ENCODE measurements at places on chromosomes 3 and 15.

- DNase-seq: peak; percentile 97
Observed at GRCh38 chr15:41283653-41284426, 48.6 kb downstream of the OIP5 start.

DNA sequence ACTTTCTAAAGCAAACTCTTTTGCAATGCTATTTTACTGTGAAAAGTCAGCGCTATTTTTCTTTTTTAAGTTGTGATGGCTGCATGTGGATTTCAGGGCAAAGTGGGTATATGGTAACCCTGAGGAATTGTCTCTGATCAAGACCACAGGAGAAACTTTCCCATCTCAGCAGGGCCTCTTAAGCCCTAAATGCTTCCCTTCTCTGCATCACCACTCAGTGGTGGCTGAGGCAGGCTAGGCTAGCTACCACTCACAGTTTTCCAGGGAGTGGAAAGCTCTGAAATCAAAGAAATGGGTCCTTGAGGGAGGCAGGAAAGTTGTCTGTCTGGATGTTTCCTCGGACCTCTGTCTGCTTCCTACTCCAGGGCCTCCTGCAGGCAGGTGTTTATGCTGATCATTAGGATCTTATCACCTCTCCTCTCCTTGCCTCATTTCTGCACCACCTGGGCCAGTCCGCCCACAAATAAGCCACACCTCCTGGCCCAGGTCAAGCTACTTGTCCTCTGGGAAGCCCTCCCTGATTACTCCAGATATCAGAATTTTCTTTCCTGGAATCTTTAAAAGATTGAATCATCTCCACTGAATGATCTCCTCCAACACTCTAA is 37.0 kb downstream of the CEMIP start:
- DNase-seq: no peak

GRCh38 chr3:193946945-193947344 is 189.0 kb upstream of the HES1 start:
- no peak for DNase-seq

DNA sequence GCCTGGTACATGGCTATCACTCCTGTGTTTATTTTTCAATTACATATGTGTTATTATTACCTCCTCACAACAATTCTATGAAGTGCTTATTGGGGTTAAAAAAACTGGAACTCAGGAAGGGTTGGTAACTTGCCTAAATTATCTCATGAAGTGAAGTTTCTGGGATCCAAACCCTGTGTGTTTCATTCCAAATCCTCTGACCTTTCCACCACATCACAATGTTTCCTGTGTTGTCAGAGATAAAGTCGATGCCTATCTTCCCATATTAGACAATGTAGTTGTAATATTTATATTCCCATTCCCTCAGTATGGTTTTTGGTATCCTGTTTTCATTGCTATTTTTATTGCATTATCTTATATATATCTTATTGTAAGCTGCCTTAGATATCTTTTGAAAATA is 269.1 kb upstream of the CFAP20DC start:
- no peak for DNase-seq

DNA sequence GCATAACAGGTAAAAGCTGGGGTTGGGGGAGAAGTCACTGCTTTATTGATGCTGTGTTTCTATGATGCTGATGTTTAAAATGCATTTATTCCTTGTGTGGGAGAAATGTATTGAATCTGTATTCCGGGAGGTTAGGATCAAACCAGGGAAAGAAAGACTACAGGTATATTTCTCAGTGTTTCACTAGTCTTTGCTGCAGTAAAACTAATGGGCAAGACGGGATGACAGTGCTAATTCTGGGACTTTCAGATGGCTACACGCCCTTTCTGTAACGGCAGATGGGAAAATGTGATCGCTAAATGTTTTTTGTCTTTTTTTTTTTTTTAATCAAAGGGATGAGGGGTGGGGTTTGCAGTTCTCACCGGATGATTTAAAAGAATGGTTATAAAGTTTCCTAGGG is 393 bp downstream of the CNTN6 start:
- DNase-seq: no peak

DNA sequence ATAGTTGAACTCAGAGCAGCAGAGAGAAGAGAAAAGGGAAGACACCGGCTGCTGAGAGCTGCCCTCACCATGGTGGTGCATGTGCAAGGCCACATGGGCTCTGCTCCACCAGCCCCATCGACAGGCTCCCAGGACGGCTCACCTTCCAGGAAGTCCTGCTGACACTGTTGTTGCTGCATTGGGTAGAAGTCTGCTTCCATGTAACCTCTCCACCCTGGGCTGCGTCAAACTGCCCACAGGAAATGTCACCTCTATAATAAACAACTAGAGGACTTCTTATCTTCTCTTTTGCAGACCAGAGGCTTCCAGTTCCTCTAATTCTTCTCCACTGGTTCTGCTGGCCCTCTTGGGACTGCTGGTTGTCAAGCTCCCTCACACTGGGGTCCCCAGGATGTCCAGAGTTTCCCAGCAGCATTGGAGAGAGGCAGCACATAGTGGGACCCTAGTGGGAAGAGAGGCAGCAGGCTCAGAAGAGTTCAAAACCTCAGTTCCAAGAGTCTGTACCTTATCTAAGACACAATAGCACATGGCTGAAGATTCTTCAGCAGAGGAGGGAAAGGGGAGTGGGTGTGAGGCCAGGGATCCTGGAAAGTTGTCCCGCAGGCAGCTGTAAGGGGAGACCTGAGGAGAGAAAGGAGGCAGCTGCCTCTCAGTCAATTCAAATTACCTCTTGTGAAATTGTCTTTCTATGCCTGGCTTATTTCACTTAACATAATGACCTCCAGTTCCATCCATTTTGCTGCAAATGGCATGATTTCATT is 5.8 kb upstream of the CCR3 start:
- DNase-seq: no peak

DNA sequence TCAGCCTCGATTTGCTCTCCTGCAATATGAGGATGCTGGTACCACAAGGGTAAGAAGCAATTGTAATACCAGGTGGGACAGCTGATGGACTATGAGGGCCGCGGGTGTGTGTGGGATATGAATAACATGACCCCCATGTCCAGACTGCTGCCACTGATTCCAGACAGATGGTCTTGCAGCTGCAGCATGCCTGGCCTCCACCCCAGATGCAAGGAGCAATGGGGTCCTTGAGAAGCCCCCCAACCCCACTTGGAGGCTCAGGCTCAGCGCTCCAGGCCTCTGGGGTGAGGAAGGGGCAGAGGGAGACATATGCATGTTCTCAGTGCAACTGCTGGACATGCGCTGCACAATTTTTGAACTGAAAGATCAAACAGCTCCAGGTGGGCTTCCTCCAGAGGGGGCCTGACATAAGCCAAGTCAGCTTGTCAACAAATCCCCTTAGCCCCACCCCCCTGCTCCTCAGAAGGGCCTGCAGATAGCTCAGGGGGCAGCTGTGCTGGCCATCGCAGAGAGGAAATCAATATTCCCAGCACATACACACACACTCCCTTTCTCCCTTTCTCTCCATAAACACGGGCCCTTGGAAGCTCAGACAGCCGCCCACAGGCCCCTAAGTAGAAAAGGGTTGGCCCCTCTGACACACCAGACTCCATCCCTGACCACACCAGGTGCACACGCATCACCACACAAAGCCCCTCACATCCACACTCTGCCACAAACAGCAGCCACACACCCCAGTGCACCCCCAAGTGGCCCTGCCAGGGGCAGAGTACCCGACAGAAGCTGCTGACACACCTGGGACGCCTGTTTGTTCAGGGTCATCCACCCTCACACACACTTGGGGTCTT is 107.0 kb downstream of the IQSEC1 start:
- no peak for DNase-seq

- no peak for DNase-seq
Observed at GRCh38 chr15:66912001-66912400, 153.4 kb upstream of the SMAD3 start.

GRCh38 chr3:156581033-156581432 is 26.1 kb upstream of the SSR3 start:
- no peak for DNase-seq

DNA sequence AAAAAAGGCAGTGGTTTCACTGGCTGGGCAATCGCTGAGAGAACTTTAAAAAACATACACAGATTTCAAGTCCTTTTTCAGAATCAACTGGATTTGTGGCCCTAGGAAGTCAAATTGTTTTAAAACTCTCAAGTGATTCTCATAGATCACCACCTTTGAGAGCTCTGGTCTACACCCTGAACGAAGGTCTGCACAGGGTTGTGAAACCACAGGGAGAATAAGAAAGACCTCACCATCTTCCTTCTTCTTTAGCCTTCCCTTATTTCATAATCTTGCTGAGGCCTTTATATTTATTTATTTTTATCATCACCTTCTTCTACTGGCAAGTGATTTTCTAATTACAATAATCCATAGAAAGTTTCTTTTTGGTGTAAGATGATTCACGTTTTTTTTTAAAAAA is 58.1 kb downstream of the FOXP1 start:
- no peak for DNase-seq

- no peak for DNase-seq
Observed at GRCh38 chr3:188389711-188390342, 235.9 kb downstream of the LPP start.

- DNase-seq: no peak
Observed at GRCh38 chr15:61169904-61170695, 59.0 kb downstream of the RORA start.

DNA sequence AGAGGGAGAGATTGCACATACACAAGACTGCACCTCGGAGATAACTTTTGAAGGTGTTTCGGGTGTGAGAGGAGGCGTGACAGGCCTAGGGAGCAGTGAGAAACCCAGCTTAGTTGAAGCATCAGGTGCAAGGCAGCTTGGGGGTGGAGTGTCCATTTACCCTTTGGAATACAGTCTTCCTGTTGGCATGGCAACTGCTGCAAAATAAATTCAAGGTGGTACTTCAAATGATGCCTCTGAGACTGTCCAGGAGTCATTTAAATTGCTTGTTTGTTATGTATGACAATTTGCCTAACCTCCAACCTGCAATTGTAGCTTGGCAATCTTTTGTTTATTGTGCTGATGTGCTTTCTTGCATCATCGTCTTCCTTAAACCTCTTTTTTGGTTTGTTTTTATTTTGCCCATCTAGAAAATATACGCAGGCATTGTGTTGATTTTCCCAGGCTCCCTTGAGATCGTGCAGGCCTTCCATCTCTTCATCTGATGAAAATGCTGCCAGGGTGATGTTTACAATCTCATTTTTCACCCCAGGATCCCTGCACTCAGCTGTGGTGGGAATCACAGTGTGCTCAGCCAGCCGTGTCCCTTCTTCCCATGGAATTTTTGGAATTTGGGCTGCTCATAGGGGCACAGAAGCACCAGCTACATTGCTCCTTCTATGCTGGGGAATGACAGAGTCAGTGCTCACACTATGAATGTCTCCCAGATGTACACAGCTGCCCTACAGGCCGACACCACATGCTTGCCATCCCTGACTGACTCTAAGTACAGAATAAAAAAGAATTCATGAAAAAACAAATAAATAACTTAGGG is 583.1 kb upstream of the CFAP20DC start:
- no peak for DNase-seq

DNA sequence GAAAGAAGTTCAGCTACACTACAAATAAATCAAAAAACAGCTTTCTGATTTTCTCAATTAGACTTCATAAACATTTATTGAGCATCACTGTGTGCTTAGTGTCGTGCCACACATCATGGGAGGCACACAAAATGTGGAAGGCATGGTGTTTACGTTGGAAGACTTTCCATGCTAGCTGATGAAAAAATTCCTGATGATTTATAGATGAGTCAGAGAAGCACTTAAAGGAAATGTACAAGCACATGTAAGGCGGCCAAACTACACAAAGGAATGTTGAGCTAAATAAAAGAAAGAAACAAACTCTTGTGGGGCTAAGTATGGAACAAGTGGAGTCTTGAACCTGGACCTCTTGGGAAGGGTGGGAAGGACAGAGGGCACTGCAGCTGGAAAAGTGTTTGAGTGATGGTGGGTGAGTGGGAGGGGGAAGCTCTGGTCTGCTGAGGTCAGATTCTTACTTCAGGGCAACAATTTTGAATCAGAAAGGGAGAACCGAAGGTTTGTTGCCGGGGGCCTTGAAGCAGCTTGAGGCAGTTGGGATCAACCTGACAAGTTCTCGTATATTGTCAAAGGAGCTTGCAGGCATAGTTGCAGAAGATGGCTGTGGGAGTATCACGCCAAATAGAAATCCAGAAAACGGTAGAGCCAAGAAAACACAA is 66.9 kb downstream of the FOXB1 start:
- peak; percentile 37 for DNase-seq

GRCh38 chr3:37770336-37770735 is 91.3 kb upstream of the CTDSPL start:
- no peak for DNase-seq

GRCh38 chr3:106729481-106729880 is 647.8 kb upstream of the CCDC54 start:
- DNase-seq: no peak

GRCh38 chr15:34616613-34617012 is 33.2 kb upstream of the GOLGA8B start:
- DNase-seq: peak; percentile 14

- no peak for DNase-seq
Observed at GRCh38 chr15:89870688-89871288, 23.0 kb downstream of the AP3S2 start.

- no peak for DNase-seq
Observed at GRCh38 chr3:196757876-196758739, 18.5 kb downstream of the PAK2 start.

DNA sequence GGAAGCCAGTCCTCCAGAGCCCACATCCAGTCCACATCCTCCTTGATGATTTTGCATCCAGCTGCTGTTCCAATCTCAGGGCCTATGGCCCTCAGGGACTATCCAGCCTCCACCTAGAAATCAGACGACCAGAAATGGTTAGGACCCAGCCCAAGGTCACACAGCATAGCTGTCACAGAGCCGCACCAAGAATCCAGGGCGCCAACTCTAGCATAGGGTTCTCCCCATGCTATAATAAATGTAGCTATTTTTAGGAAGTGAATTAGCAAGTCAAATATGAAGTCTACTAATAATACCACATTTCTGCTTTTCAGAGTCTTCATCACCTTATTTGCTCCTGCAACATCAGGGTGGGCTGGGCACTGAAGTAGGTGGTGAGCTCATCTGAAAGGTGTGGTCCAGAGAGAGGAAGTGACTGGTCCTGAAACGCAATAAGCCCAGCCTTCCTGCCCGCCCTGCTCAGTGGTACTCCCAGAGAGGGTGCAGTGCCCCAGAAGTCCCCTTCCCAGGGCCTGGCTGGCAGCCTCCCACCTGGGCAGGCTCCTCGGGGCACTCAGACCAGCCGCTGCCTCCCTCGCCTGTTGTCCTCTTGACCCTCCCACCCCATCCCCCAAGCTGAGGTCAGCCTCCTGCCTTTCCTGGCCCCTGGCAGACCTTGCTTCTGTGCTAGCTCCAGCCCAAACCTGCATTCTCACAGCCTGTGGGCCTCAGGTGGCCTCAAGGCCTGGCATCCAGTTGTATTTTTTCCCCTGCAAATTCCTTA is 17.6 kb upstream of the CYP11A1 start:
- peak; percentile 97 for DNase-seq

DNA sequence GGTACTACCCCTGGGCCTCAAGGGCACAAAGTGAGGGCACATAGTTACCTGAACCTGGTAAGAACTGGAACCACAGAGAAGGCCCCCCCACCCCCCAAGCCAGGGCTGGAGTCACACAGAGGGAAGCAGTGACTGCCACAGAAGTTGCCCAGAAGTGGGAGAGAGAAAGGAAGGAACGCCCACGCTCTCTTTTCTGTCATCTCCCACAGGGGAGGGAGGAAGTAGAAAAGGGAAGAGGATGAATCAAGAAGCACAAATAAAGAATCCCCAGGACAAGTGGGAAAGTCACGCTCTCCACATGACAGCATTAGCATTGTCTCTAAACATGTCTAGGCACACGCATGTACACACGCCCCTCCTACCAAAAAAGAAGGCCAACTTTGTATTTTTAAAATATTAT is 114.7 kb upstream of the FRMD4B start:
- DNase-seq: no peak

- no peak for DNase-seq
Observed at GRCh38 chr15:91214675-91215590, 114.9 kb downstream of the SV2B start.

GRCh38 chr15:75321711-75322110 is 14.2 kb upstream of the COMMD4 start:
- DNase-seq: no peak
